ENCODE measurements at places on chromosomes 1 and 21. TPM values are rescaled to one million over a fixed set of nuclear protein-coding genes. Genes with fewer than 3 reads are reported as not detected.

The FAM131C gene
- total RNA-seq, result 1.9 TPM

The ABCG1 gene
- 4.4 TPM for total RNA-seq

The KRTAP12-2 gene
- total RNA-seq, result not detected

The TPTE gene
- not detected for total RNA-seq

The DFFB gene
- total RNA-seq, result 11.0 TPM

The SERPINC1 gene
- 0.27 TPM for total RNA-seq

The PSMD4 gene
- total RNA-seq, result 114 TPM

The AMY1B gene
- total RNA-seq, result not detected

The C4BPA gene
- 0.16 TPM for total RNA-seq

The ESRRG gene
- total RNA-seq, result 12.7 TPM

The MYBPH gene
- not detected for total RNA-seq

The FBLIM1 gene
- total RNA-seq, result 101 TPM

The NCMAP gene
- 0.31 TPM for total RNA-seq

The TCEA3 gene
- 10.0 TPM for total RNA-seq

The S100A9 gene
- total RNA-seq, result 3.5 TPM

The ARMH1 gene
- total RNA-seq, result 19.1 TPM

The AIRE gene
- 0.23 TPM for total RNA-seq

The RNU1-4 gene
- total RNA-seq, result 3,937 TPM

All from mesothelial cell of epicardium (in vitro differentiated cells).